ENCODE measurements at places on chromosomes 4 and X.

DNA sequence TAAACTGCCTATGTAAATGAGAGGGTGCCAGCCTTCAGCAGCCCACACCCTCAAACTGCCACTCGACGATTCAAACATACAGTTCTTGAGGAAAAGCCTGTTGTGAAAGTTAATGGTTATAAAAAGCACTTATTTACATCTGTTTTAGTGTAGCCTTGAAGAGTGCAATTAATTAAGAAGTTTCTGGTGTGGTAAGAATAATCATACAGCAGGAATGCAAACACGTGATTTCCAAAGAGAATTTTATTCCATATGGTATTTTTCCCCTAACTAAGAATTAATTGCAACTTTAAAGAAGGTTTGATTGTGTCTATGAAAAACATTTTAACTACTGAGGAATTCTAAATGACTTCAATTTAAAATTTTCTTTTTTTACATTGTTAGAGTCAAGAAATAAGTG lies 176.3 kb upstream of the PITX2 start:
- no peak for DNase-seq

GRCh38 chr4:148653681-148654080 lies 211.5 kb upstream of the NR3C2 start:
- DNase-seq, result no peak

GRCh38 chrX:39850630-39851152 lies 247.1 kb downstream of the BCOR start:
- DNase-seq, result peak; percentile 33

- no peak for DNase-seq
Measured at GRCh38 chrX:38661561-38661960, 100.2 kb downstream of the TSPAN7 start.

- no peak for DNase-seq
Measured at GRCh38 chr4:118770741-118771187, 65.2 kb downstream of the SEC24D start.

GRCh38 chr4:59037812-59038211 lies 1927.6 kb upstream of the IGFBP7 start:
- DNase-seq, result no peak

- peak; percentile 20 for DNase-seq
Measured at GRCh38 chr4:97525236-97525635, 618.0 kb downstream of the STPG2 start.

- no peak for DNase-seq
Measured at GRCh38 chr4:37902212-37902611, 11.3 kb downstream of the TBC1D1 start.

GRCh38 chr4:33057736-33058135 lies 2337.6 kb downstream of the PCDH7 start:
- no peak for DNase-seq

DNA sequence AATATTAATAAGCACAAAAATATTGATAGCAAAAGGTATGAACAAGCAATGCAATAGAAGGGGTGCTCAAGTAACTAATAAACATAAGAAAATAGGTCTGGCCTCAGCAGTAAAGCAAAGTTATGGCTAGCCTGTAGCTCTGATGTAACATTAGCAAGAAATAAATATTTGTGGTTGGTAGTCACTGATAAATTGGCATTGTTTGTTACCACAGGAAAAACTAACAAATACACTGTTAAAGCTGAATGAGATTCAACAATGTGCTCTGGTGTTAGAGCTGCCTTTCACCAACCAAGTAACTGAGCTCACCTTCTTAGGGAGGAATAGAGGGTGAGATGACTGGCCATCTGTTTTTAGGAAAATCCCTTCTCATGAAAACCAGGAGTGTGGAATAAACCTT lies 71.4 kb downstream of the AREG start:
- DNase-seq, result peak; percentile 52

DNA sequence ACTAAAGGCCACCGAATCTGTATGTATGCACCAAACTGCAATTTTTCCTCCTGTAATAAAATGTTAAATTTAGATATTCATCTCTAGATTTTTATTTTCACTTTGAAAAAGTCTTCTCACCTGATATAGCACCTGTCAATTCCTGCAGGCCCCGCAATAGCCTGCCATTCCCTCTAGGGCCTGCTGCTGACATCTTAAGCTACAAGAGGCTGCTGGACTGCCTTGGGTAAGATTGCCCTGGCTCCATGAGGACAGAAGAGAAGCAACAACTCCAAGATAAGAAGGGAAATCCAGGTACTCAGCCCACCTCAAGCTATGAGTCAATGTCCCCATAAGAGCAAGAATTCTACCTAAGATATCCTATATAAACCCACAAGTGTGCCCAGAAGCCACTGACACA lies 230.2 kb upstream of the AGTR2 start:
- no peak for DNase-seq
